ENCODE measurements at places on chromosomes 5 and 9.

GRCh38 chr5:102924963-102925362, 169.9 kb downstream of the PAM start:
- DNase-seq, result no peak

GRCh38 chr5:31530541-31531265, 1.2 kb downstream of the DROSHA start:
- DNase-seq, result no peak

GRCh38 chr5:1950096-1950707, 67.5 kb upstream of the IRX4 start:
- no peak for DNase-seq

GRCh38 chr9:78004478-78005229, 27.0 kb downstream of the GNAQ start:
- no peak for DNase-seq

DNA sequence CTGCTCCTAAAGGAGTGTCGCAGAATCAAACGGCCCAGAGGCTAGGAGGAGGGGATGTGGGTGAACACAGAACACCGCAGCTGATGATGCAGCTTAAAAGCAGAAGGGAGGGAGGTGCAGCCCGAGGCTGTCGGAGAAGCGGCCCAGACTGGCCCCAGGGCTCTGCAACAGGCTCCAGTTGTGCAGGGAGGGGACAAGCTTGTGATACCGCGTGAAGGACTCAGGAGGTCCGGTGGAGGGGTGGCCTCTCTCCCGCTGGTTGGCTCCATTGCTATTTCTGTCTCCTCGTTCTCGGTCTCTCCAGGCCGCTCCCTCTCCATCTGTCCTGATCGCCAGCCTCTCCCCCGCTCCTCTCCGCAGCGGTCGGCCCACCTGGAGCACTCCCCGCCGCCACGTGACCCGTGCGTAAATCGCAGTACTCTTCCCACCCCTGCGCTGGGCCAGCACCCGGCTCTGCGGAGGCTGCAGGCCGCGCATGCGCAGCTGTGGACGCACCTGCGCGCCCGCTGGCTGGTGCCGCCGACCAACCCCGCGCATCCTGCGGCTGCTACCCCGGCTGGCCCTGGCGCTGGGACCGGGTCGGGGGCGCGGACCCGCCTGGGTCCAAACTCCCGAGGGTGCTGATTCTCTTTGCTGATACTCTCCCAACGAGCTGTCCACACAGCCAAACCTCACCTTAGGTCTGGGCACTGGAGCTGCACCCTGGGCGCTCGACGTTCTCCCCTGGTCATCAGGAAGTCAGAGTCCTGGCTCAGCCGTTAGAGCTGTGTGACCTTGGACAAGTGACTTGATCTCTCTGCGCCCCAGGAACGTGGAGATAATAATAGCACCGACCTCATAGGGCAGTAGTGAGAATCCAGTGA, 3.7 kb upstream of the STXBP1 start:
- DNase-seq, result peak; percentile 62

GRCh38 chr9:31745886-31746285, 638.6 kb upstream of the ACO1 start:
- no peak for DNase-seq

GRCh38 chr9:10250219-10250618, 362.6 kb downstream of the PTPRD start:
- no peak for DNase-seq

DNA sequence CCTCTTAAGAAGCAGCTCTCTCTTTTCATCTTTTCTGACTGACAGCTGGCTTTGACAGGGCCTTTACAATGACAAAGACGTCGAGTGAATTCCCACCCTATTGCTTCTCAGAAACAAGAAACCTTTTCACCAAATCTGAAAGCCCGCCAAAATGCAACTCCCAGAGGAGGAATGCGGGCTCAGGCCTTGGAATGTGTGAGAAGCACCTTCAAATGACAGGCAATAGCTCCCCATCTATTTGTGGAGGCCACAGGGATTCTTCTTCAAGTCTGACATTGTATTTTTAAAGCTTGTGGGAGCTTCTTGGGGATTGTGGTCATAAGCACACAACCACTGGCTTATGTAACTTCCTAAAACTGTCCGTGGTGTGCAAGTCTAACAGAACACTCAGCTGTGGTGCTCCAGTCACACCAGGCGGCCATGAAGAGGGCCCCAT, 72.7 kb downstream of the DPYSL3 start:
- no peak for DNase-seq

GRCh38 chr9:104494808-104495207, 9.3 kb upstream of the OR13F1 start:
- no peak for DNase-seq

DNA sequence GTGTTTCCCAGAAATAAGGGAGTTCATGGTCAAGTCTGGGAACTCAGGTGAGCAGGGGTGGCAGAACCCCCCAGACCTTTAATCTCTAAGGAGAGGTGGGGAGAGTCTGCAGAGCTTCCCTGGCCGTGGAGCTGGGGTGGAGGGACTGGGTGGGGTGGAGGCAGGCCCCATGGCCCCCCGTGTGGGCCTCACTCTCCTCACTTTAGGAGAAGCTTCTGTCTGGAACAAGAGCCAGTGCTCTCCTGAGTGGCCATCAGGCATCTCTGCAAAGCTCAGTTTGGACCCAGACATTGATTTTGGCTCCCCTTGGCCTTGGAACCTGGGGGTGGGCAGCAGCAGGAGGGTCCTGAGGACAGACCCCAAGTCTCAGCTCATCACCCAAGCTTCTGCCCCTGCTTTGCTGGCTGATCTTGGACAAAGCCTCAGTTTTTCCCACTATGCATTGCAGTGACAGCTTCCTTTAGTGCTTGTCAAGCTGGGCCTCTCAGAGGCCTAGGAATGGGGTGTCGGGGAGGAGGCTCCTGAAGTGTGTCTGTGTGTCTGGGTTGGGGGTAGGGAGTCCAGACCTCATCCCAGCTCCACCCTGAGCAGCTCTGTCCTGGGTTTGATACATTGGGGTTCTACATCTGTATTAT, 3.5 kb upstream of the GBGT1 start:
- no peak for DNase-seq

DNA sequence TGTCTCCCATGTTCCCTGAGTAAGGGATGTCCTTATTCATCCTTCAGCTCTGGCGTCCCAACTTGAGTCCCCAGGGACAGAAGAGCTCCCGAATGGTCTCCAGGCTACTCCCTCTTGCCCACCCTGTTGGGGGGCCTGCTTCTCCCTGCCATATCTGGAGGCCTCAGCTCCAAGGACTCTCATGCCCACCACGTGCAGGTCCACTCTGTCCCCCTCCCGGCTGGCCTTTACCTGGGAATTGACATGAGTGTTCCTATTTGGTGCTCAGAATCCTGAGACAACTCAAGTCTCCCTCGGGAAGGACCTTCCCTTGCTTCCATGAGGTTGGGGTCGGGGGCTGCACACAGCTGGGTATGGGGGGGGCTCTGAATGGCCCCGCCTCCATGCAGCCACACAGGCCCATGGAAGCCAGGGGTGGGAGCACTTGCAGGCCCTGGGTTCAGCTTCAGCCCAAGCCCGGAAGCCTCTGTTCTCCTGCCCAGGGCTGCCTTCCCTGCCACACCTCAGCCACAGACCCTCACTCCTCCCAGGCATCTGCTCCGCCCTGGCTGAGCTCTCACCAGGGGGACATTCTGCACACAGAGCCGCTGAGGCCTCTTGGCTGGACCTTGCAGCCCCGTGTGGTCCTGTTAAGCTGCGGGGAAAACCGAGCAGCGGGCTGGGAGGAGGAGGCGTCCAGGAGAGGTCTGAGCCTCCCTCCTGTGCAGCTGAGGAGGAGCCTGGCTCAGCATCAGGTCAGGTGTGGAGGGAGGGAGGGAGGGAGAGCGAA, 121.9 kb downstream of the PHF2 start:
- DNase-seq, result no peak

- no peak for DNase-seq
Measured at GRCh38 chr9:137128862-137129455, 10.0 kb upstream of the GRIN1 start.

Measured in activated effector memory CD4-positive, alpha-beta T cell treated with Interleukin-2 at 50 U/mL for 16 hours (primary cell).